NCI-H1092 (cell line): ENCODE measurements at places on chromosomes 3 and 15.
A peak's percentile ranks its signal among the peaks of the same experiment; 100 is the strongest.

GRCh38 chr3:44206261-44206660, 35.4 kb upstream of the TOPAZ1 start:
- DNase-seq, result no peak

- no peak for DNase-seq
Observed at GRCh38 chr3:108826309-108827187, 4.0 kb downstream of the TRAT1 start.

GRCh38 chr15:58605931-58606530, 143.5 kb downstream of the ADAM10 start:
- no peak for DNase-seq

DNA sequence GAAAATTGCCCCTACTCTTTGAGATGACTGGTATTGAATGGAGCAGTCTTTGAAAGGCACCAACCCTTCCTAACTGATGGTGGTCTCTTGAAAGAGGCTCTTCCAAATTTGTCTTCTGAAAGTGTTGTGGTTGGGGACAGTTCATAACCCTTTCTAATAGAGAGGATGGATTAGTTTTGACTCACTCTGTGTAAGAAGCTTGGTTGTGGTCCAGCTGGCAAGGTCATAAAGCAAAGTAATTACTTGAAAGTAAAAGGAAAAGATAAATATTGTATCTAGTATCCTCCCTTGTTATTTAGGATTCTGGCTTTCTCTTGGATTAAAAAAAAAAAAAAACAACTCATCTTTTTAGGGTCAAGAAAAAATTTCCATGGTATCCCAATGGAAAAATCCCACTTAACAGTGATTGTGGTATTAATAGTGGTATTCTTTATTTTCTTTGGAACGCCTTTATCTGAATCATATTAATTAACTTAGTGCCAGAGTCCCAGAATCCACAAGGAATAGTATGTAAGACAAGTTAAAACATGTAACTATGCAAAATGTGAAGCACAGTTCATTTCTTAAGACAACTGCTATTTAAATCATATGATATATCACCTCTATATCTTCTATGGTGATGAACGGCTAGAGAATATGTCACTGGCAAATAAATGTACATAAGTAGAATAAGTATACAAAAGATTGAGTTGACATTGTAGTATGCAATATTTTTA, 469.3 kb upstream of the CDIN1 start:
- no peak for DNase-seq

DNA sequence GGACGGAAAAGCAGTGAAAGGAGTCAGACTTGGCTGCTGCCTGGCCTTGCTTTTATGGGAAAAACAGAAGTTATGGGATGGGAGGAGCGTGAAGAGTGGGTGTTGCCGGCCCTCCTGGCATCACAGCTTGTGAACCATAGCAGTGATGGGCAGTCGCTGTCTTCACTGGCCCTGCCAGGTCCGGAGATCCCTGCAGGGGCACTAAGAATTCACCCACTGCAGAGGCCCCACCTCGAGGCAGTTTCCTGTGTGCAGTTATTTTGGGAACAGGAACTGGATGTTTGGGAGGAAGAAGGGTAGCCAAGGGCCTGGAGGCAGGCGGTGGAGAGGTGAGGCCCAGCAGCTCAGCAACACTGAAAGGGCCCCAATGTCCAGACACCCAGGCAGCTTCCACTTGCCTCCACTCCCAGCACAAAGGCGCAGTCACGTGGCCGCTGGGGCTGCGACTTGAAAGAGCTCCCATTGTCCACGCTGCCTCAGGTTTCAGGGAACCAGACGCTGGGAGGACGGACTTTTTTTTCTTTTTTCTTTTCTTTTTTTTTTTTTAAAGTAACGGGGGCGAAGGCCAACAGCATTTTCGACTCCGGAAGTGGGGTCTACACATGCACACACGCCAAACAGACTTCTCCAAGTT, 255.6 kb downstream of the ZNF621 start:
- peak; percentile 49 for DNase-seq
